NCI-H2081 (cell line): ENCODE measurements at places on chromosomes 5 and 9.

DNA sequence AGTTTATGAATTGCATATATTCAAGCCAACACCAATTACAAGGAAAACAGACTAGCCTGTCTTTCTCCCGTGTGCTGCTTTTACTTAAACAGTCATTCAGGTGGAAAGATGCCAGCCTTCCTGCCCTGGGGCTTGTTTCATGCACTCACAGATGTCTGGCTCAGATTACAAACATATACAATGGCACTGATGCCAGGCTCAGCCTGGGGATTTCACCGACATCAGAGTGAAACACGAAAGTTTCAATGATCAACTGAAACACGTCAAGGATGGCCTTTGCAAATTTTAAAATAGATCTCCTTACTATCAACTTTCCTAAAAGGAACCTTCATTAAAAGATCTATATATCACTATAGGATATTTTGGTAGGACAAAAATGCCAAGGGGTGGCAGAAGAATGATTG lies 1576.5 kb downstream of the EFNA5 start:
- peak; percentile 96 for DNase-seq

GRCh38 chr9:114958021-114958843 lies 27.8 kb upstream of the TNFSF8 start:
- DNase-seq = no peak

DNA sequence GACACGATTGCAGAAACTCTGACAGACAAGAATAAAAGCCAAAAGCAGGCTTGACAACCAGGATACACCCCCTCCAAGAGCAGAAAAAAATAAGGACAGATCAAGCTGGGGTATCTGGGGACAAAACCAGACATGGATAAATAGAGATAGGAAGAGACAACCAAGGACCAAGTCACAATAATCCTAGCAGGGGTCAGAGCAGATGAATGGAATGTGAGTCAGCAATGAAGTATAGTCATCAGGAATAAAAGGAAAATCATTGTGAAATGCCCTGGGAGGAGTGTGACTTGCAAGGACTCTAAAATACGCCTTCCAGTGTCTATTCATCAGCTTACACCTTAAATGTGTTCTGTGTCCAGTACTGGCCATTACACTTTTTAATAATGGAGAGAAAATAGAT lies 206.8 kb downstream of the CAAP1 start:
- DNase-seq = no peak

DNA sequence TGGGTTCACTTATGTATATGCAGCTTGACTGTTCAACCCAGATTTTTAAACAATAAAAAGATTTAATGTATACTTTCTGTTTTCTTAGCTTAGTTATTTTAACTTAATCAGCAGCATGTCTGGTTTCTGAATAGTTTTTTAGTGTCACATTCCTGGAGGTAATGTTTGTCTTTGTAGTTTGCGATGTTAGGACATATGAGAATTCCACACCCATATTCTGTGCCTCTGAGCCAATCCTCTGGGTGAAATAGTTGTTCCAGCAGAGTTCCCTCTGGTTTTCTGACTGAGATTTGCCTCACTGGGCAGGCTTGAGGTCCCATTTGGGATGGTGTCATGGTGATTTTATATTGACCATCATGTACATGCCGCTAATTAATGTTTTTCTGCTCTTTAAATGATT lies 48.6 kb downstream of the INIP start:
- no peak for DNase-seq

GRCh38 chr5:168443950-168444700 lies 42.1 kb upstream of the RARS1 start:
- DNase-seq = no peak

DNA sequence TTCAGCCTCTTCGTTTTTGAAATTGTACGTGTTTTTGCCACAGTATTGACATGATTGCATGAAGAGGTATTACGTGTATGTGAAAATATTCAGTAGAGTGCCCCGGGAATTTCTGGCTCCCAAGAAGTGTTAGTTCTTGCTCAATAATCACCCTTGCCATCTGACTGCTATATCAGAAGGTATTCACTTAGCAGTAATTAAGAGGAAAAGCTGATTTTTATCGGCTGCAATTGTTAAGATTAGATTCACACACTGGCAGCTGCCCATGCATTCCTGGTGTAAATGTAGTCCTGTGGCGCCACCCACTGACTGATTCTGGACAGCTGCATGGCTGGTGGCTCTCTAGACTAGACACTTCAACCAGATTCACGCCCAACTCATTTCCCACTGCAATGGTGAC lies 440.1 kb upstream of the ADAMTS16 start:
- DNase-seq = peak; percentile 19

DNA sequence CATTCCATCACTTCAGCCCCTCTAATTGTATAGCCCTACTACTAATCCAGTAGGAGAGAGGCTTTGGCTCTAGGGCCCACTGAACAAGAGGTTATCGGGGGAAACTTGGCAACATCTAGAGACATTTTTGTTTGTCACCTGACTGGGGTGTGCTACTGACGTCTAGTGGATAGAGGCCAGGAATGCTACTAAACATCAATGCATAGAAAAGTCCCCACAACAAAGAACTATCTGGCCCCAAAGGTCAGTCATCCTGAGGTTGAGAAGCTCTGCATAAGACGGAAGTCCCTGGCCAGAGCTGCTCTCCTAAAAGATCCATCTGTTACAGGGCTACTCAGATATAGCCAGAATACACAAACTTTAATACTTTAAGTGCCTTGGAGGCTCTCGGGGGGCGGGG lies 570.6 kb upstream of the KLF4 start:
- no peak for DNase-seq

DNA sequence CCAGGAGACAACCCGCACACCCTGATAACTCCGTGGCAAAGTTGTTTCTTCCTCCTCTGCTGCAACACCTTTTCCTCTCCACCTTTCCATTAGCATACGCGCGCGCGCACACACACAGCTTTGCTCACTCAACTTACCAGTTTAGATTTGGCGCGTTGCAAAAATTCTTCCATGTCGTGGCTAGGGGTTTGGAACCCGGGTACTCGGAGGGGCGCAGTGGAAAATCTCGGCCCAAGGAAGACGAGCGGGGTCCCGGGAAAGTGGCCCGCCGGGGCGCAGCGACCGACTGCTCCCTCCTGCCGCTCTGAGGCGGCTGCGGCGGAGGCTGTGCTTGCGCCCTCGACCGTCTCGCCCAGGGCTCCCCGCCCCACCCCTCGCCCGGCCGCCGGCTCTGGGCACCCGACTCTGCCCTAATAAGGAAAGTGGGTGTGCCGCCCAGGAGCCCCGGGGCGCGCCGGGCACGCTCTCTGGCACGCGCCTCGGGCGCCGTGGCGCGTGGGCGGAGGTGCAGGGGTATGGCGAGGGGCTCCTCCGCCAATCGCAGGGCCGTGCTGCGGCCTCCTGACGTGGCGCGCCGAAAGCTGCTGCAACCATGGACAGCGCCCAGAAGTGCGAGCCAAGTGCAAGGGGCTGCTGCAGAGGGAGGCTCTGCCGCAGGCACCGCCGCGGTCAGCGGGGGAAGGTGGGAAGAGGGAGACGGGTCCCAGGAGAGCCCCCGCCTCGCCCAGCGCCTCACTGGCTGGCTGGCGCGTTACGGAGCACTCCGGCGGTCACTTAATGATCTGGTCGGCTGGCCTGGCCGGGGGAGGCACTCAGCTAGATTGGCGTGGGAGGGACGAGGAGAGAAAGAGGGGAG lies at the start of gene PRUNE2:
TSS of gene PRUNE2 (minus strand) at position 324 of the 856 bp plus-strand sequence. CDS start at position 173, 151 bp downstream.
- DNase-seq = peak; percentile 63

DNA sequence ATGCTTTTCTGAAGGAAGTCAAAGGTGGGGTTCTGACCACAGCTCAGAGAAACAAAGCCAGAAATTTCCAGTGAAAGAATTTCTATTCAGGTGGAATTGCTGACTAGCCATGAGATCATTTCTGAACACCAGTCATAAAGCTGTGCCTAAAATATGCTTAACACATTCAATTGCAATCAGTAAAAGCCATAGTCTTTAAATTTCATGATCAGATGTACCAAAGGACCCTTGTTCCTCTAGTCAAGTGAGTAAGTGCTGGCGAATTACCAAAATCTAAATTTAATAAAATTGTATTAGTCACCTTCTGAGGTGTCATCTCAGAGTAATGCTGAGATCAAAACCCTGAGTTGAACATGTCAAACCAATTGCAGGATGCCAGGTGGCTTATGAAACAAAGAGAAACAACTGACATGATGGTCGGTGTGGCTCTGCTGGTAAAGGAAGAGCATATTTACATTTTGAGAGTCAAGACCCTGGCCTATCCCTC lies 334.2 kb upstream of the CCNH start:
- peak; percentile 1 for DNase-seq

- no peak for DNase-seq
Observed at GRCh38 chr5:25427240-25427639, 782.5 kb upstream of the CDH10 start.

DNA sequence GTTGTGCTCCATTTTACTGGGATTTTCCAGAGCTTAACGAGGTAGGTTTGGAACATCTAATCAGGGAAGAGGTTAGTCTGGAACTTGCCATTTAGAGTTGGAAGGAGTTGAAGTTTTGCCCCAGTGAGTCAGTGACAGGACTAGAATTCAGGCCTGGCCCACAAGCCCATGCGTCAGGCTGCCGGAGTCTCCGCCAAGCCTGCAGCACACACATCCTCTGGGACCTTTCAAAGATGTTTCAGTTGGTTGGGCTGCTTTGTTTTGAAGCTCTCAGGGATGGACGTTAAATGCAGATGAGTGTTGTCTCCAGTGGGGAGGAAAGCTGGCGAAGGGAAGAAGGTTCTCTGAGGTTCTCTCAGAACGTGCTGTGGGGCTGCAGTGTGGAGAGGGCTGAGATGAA lies 147.0 kb downstream of the PSAT1 start:
- no peak for DNase-seq
